ENCODE measurements at places on chromosomes 5 and 9. TPM values are rescaled to one million over a fixed set of nuclear protein-coding genes. Genes with fewer than 3 reads are reported as not detected.

Gene IFNK
- not detected for total RNA-seq

Gene GABBR2
- not detected for total RNA-seq

Gene NR5A1
- not detected for total RNA-seq

DNA sequence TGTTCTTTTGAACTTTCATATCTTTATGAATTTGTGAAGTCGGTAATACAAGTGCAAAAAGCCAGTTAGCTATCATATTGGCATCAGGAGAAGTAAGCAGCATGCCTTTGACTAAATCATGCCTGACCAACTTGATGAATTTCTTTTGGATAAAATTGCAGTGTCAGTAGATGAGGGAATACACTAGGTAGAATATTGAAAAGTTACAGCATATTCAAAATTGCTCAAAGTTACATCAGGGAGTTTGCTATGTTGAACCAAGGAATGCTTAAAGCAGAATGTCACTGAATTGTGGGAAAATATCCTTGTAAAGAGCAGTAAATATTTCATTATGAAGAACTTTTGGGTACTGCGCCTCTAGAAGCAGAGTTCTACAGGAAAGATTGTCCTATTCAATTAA, 87.1 kb upstream of the TLX3 start:
- DNase-seq: no peak
- no peak overlapping the region for H3K4me3 ChIP-seq
- no peak overlapping the region for H3K27ac ChIP-seq
- H3K27me3 ChIP-seq: peaks cover 5% of the 10 kb centered on the region
- no peaks in the 10 kb centered on the region for H3K4me1 ChIP-seq
- no peaks in the 10 kb centered on the region for H3K36me3 ChIP-seq

DNA sequence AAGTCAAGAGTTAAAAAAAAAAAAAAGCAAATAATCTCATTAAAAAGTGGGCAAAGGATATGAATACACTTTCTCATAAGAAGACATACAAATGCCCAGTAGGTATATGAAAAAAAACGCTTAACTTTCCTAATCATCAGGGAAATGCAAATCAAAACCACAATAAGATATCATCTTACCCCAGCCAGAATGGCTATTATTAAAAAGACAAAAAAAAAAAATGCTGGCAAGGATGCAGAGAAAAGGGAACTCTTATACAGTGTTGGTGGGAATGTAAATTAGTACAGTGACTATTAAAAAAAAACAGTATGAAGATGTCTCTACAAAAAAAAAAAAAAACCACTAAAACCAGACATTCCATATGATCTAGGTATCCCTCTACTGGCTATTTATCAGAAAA, 79.4 kb downstream of the LPAR1 start:
- H3K36me3 ChIP-seq: no peaks in the 10 kb centered on the region
- H3K27ac ChIP-seq: no peak overlapping the region
- H3K27me3 ChIP-seq: no peaks in the 10 kb centered on the region
- DNase-seq: no peak

DNA sequence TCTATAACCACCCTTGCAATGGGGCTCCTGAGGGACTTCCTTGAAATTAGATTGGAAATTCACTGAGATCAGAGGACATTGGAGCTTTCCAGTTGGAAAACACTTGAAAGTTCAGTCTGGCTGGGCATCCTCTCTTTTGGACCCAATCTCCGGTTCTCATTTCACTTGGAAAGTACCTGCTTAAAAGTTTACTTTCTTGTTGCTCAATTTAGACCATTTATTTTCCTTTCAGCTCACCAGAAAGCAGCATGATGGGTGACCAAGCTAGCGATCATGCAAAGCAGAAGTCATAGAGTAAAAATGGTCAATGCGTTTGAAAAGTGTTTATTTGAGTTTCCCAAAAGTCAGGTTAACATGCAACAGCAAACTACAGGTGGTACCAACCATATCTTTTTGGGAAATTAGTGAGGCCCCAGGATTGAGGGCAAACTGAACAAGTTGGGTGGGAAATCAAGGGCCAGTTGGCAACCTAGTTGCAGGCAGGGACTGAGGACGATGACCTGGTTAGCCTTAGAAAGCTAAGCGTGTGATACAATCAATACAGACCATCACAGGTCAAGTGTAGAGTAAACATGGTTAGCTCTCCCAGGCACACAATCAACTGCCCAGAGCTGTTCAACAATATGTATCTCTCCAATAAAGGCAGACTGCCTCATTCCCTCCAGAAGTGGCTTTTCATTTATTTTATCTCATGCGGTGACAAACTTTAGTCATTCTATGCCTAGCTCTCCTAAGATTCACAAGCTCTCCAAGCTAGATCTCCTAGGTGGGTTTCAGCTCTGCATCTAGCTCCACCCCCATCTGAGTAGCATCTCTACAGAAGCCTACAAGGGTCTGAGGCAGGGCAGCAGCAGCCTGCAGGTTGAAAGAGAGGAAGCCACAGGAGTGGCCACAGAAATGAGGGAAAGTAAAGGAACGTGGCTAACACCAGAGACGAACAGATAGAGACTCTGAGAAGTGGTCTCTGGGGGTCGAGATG, 136.9 kb downstream of the UGCG start:
- H3K4me1 ChIP-seq: peaks cover 30% of the 10 kb centered on the region
- no peaks in the 10 kb centered on the region for H3K27me3 ChIP-seq
- no peak for DNase-seq
- no peak overlapping the region for H3K27ac ChIP-seq

DNA sequence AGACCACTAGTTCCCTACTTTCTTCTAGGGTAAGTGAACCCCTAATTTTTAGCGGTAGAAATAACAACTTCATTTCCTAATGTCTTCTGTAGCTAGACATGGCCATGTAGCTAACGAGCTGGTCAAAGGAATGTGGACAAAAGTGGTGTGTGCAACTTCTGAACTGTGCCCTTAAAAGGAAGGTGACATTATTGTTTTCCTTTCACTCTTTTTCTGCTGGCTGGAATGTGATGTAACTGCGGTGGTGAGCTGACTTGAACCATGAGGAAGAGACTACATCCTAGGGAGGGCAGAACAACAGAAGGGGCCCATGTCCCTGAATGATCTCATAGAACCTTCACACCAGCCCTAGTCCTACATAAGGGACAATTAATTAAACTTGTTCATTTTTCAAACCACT, 1.3 kb upstream of the SNX2 start:
- H3K4me3 ChIP-seq: no peak overlapping the region
- DNase-seq: no peak
- peaks cover 32% of the 10 kb centered on the region for H3K4me1 ChIP-seq

DNA sequence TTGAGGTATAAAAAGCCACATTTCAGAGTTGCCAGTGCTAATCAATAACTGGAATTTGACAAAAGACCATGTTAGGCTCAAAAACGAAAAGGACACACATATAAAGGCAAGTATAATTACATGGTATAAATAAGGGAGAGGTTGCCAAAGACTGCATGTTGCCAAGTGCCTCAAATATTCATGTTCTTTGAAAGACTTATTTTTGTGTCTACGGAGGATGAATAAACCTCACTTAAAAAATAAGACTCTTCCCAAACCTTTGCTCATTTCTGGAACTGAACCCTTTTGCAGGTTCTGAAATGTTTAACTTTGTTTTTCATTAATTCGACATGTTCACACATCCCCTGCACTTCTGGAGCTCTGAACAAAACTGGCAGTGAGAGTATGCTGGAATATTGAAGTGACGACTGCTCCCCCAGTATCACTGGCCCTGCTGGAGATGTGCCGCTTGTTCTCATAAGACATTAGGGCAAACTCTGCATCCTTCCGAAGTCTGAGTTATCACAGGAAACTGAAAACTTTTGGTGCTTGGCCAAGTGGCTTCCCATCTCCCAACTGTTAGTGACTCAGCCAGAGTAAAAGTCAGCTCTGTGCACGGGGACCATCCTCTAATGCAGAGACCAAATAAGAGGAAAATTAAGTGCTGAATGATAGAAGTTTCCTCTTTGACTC, 336.8 kb downstream of the GLIS3 start:
- no peaks in the 10 kb centered on the region for H3K36me3 ChIP-seq
- no peak overlapping the region for H3K27ac ChIP-seq

GRCh38 chr9:136527721-136528710, 17.8 kb downstream of the NOTCH1 start:
- no peak overlapping the region for H3K27ac ChIP-seq
- no peak for DNase-seq
- H3K4me3 ChIP-seq: no peak overlapping the region
- H3K36me3 ChIP-seq: no peaks in the 10 kb centered on the region

- H3K4me1 ChIP-seq: no peaks in the 10 kb centered on the region
- H3K4me3 ChIP-seq: no peak overlapping the region
- H3K36me3 ChIP-seq: no peaks in the 10 kb centered on the region
- H3K27me3 ChIP-seq: no peaks in the 10 kb centered on the region
Observed at GRCh38 chr9:137432687-137433348, 8.3 kb downstream of the ENTPD8 start.

- no peak overlapping the region for H3K27ac ChIP-seq
- H3K36me3 ChIP-seq: peaks cover 18% of the 10 kb centered on the region
- H3K4me3 ChIP-seq: no peak overlapping the region
- H3K4me1 ChIP-seq: no peaks in the 10 kb centered on the region
Observed at GRCh38 chr9:21833090-21833801, 30.8 kb downstream of the MTAP start.

DNA sequence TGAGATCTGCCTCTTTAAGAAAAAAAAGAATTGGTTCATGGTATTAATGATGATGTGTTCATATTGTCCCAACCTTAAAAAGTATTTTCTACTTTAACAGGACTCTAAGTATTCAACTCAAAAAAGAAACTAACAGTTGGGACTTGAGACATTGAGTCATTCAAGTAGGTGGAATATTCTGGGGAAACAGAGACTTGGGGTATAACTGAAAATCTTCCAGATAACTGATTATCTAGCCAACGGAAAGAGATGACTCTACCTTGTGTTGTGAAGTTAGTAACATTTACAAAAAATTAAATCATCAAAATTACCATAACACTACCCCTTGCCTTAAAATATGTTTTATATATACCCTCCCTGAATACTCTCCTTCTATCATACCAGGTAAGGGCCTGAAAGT, 19.1 kb downstream of the OXCT1 start:
- no peaks in the 10 kb centered on the region for H3K27me3 ChIP-seq
- no peaks in the 10 kb centered on the region for H3K4me1 ChIP-seq
- peaks cover 46% of the 10 kb centered on the region for H3K36me3 ChIP-seq
- no peak overlapping the region for H3K4me3 ChIP-seq
- no peak overlapping the region for H3K27ac ChIP-seq

- no peaks in the 10 kb centered on the region for H3K4me1 ChIP-seq
- H3K27me3 ChIP-seq: no peaks in the 10 kb centered on the region
- no peak overlapping the region for H3K4me3 ChIP-seq
Observed at GRCh38 chr5:7321724-7322123, 74.2 kb upstream of the ADCY2 start.

GRCh38 chr5:57618767-57619381, 136.3 kb upstream of the ACTBL2 start:
- H3K4me3 ChIP-seq: no peak overlapping the region
- H3K27me3 ChIP-seq: no peaks in the 10 kb centered on the region
- DNase-seq: no peak
- no peak overlapping the region for H3K27ac ChIP-seq

DNA sequence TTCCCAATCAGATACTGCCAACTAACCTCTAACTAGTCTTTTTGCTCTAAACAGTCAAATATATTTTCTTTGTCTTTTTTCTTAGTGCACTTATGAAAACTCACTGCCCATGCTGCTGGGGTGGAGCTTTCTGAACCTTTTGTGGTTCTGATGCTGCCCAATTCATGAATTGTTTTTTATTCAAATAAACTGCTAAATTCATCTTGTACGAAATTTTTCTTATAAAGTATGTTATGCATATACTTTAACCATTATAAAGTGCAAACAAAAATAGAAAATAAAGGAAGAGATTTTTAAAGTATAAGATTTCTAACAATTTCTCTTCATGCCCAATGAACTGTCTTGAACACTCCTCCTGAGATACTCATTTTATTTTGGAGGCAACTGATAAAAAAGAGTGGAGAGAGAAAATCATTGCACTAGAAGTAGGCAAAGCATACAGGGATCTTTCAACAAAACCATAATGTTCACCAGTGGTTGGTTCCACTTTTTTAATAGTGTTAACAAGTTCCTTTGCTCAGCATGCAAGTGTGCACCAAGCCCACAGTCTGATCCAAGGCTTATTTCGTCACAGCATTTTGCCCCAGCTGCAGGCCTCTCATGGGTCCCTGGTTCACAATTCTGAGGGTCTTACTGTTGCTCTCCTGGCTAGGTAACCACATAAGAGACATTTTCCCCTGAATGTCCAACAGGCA, 6.2 kb upstream of the FYB1 start:
- no peak overlapping the region for H3K4me3 ChIP-seq
- no peaks in the 10 kb centered on the region for H3K36me3 ChIP-seq
- no peak overlapping the region for H3K27ac ChIP-seq
- no peak for DNase-seq

- peaks cover 24% of the 10 kb centered on the region for H3K4me1 ChIP-seq
- peak; percentile 45 for DNase-seq
- H3K36me3 ChIP-seq: no peaks in the 10 kb centered on the region
- peaks cover 11% of the 10 kb centered on the region for H3K27me3 ChIP-seq
Observed at GRCh38 chr5:139745800-139746690, 49.6 kb upstream of the PSD2 start.

GRCh38 chr5:1952021-1952420, 69.3 kb upstream of the IRX4 start:
- peaks cover 5% of the 10 kb centered on the region for H3K27me3 ChIP-seq
- no peaks in the 10 kb centered on the region for H3K4me1 ChIP-seq
- H3K27ac ChIP-seq: no peak overlapping the region
- no peak overlapping the region for H3K4me3 ChIP-seq
- DNase-seq: no peak
- no peaks in the 10 kb centered on the region for H3K36me3 ChIP-seq

- no peaks in the 10 kb centered on the region for H3K4me1 ChIP-seq
- no peak overlapping the region for H3K27ac ChIP-seq
- H3K4me3 ChIP-seq: no peak overlapping the region
- no peaks in the 10 kb centered on the region for H3K27me3 ChIP-seq
- H3K36me3 ChIP-seq: no peaks in the 10 kb centered on the region
Observed at GRCh38 chr5:16135003-16135402, 44.6 kb downstream of the MARCHF11 start.

GRCh38 chr5:96385538-96385937, 47.5 kb downstream of the PCSK1 start:
- no peak overlapping the region for H3K4me3 ChIP-seq
- no peak for DNase-seq
- H3K36me3 ChIP-seq: no peaks in the 10 kb centered on the region
- no peak overlapping the region for H3K27ac ChIP-seq

GRCh38 chr5:179648410-179648809, 24.9 kb upstream of the HNRNPH1 start:
- H3K27me3 ChIP-seq: no peaks in the 10 kb centered on the region
- H3K4me3 ChIP-seq: no peak overlapping the region
- DNase-seq: no peak

DNA sequence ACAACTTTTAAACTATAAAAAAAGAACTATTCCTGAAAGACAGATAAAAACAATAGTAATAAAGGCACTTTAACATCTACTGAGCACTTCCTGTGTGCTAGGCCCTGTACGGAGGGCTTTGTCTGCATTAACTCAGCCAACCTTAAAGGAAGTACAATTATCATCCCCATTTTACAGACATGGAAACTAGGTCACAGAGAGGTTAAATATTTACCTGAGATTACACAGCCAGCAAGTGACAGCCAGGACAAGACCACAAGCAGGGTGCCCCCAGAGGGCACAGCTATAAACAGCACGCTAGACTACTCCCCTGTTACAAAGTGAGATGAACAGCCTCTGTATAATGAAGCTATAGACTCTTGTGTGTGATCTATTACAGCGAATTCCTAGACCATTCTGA, 25.5 kb downstream of the DDX31 start:
- no peak overlapping the region for H3K4me3 ChIP-seq
- no peaks in the 10 kb centered on the region for H3K4me1 ChIP-seq
- no peak overlapping the region for H3K27ac ChIP-seq
- no peaks in the 10 kb centered on the region for H3K27me3 ChIP-seq

Data from CD8-positive, alpha-beta memory T cell (primary cell).